ENCODE measurements at places on chromosomes 5 and 9.
A peak's percentile ranks its signal among the peaks of the same experiment; 100 is the strongest.

DNA sequence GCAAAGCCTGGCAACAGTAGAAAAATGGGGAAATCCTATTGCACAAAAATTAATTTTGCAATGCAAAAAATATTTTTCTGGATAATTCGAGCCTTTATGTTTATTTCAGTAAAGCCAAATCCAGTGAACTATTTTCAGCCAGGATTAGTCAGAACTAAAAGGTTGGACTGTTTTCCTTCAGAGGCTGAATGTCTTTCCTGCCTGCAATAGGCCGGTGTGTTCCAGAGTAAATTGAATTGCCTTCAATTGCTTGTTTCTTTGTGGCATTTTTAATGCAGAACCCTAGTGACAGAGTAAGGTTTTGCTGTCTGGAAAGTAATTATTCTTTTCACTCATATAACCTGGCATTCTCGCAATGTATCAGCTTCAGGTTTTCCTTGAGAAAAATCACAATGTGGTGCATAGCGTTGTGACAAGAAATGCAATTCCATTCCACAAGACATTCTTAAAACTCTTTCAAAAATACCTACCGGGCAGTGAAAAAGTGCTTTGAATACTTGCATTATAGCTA lies 183.7 kb downstream of the GLIS3 start:
- peak; percentile 31 for DNase-seq

DNA sequence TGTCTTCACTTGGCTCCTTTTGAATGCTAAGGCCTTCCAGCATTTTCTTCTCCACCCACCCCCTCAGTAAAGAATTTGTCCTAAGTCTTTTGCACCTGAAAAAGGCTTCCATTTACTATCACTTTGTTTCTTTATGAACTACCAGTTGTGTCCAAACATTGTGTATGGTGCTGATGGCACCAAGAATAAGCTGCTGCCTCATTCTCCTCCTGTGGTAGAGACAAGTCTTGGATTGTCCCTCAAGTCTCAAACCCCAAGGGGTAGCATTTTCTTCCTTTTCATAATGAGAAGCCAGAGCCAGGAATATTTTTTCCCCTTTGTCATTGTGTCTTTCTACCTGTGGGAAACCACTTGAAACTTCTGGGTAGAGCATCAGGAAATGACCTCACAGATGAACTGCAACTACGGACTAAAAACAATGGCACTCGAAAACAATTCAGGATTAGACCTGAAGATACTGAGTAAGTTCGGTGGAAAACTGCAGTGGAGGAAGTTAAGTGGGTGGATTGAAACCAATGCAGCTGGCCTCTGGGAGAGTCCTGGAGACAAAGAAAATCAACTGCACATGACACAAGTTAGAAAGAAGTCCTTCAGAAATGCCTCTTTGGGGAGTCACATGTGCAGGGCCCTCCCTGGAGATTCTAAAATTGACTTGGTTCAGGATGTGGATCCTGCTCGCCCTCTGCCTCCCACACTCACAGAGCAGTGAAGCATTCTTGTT lies 80.5 kb downstream of the SH3RF2 start:
- no peak for DNase-seq

DNA sequence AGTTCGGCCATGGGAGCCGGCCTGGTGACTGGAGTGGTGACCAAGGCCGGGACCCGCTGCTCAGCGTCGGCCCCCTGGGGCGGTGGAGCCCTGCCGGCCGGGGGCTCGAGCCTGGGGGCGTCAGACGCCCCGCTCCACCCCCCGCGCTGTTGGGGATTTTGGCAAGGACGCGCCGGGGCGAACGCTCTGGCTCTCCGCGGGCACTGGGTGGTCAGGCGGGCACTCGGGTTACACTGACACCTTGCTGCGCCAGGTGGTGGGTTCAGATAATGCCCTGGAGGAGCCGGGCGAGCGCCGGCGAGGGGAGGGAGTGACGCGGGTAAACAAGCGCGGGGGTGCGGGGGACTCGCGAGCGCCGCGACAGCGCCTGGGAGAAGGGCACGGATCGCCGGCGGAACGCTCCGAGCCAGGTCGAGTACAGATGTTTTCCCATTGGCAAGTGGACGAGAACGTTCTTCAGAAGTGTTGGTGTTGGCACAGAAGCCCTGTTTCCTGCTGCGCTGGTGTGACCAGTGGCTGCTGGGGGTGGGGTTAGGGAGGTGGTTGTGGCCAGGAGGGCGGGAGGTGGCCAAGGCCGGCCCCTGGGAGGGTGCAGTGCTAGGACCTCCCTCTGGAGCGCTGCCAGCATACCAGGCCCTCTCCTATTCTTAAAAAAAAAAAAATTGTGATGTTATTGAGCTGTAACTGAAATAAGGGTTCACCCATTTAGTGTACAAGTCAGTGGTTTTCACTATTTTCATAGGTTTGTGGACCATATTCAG lies 773 bp downstream of the SQSTM1 start:
- peak; percentile 89 for DNase-seq

GRCh38 chr9:91532325-91532724 lies 108.7 kb upstream of the NFIL3 start:
- no peak for DNase-seq

DNA sequence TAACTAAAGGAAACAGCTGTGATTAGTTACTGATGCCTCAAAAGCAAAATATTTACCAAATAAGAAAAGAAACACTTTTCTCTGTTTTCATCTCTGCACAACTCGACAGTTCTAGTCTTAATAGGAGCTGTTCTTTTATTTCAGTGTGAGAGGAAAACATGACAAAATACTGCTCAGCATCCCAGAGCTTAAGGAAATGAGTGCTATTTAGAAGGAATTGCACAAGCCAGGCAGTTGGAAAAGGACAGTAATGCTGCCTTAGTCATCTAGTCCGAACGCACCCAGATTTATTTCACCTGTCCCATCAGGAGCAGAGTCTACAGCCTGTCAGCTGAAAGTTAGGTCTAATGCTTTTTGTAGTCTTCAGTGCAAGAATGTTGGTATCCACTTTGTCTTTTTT lies 12.3 kb downstream of the ZCCHC9 start:
- DNase-seq: no peak

DNA sequence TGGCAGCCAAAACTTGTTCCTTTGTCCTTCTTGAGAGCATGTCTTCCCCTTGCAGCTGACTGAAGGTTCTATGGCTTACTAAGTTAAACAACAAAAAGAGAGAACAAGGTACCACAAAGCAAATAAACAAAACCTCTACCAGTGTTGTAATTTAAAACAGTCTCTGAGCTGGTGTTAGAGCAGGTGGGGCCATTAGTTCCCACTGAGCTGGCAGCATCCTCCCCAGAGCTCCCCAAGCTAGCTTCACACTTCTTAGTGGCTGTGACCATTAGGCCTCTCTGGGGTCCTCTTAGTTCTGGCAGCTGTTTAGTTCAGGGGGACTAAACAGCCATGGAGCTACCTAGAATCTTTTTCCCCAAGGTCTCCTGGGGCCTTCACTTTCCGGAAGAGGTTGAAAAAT lies 128.6 kb upstream of the ELL2 start:
- DNase-seq: no peak

DNA sequence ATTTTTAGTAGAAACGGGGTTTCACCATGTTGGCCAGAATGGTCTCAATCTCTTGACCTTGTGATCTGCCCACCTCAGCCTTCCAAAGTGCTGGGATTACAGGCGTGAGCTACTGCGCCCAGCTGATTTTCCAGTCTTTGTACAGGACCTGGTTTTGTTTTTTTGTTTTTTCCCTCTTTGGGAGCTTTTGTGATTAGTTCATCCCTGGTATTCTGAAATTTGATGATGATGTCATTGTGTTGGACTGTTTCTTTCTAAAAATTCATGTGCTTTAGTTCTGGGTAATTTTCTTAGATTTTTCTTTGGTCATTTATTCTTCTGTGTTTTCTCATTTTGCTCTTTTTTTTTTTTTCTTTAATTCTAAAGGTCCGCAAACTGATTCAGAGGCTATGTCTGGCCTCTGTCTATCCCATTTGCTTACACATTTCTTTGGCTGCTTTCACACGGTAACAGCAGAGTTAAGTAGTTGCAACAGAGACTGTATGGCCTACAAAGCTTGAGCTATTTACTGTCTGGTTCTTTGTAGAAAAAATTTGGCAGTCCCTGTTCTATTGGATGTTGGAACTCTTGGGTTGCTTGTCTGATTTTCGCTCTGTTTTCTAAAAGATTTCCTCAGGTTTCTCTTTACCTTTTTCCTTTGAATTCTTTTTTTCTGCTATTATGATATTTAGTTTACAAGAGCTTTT lies 24.8 kb downstream of the STX17 start:
- no peak for DNase-seq

DNA sequence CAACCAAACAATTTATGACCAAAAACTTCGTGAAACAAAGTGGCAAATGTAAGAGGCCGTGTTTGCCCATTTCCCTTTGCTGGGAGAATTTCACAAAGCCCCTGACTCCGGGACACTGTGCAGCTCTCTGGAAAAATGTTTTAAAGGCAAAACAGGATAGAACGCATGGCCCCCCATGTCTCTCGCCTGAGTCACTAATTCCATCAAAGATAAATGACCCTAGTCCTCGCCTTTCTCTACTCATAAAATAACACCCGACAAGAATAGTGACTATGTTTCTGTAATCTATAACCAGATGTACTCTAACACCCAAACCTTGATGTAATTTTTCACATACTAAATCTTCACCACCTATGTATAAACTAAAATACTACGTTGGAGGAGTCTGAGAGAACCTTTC lies 55.7 kb upstream of the SAP30L start:
- no peak for DNase-seq

DNA sequence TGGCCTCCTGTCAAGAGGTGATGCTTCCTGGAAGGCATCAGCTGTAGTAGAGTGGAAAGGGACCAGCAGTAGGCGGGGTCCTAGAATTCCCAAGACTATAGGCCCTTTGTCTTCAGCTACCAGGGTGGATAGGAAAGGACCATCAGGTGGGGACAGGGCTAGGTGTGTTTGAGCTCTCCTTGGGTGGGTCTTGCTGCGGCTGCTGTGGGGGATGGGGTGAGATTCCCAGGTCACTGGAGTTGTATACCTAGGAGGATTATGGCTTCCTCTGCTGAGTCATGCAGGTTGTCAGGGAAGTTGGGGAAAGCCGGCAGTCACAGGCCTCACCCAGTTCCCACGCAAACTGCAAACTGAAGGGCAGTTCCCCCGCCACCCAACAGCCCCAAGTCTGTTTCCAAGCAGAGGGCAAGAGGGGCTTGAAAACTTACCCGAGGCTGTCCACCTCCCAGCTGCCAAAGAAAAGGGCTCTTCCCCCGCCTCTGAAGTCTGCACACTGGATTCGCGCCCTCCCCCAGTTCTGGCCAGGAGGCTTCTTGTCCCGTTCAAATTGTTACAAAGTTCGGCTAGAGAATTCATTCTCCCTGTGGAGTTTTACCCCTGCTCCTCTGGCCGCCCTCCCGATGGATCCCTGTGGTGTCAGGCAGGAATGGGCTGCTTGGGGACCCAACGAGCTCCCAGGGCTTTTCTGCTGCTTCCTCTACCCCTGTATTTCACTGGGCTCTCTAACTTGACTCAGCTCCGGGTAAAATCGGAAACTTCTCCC lies 23.0 kb upstream of the ECM2 start:
- DNase-seq: no peak

DNA sequence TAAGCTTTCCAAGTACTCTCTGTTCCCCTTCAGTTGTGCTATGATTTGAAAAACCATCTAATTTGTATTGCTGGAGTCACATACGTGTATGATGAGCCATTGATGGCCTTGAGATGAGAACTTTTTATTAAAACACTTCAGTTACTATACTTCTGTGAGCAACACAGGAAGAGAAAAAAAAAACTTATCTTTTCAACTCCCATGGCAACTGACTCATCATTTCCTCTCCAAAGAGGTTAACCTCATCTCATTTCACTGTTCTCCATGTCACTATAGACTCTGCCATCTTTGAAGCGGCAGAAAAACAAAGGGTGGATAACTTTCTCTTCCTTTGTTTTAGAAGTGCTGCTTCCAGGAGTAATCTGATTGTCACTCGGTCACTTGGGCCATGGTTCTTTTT lies 104.3 kb upstream of the PCSK1 start:
- no peak for DNase-seq

DNA sequence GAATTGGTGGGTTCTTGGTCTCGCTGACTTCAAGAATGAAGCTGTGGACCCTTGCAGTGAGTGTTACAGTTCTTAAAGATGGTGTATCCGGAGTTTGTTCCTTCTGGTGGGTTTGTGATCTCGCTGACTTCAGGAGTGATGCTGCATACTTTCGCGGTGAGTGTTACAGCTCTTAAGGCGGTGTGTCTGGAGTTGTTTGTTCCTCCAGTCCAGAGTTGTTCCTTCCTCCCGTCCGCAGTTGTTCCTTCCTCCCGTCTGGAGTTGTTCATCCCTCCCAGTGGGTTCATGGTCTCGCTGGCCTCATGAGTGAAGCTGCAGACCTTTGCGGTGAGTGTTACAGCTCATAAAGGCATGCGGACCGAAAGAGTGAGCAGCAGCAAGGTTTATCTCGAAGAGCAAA lies 159.6 kb upstream of the ADAMTSL1 start:
- no peak for DNase-seq

- DNase-seq: no peak
These were observed 299.6 kb upstream of the KLF4 start for GRCh38 chr9:107789001-107789700.

- DNase-seq: no peak
These were observed 267.1 kb downstream of the SPATA31D1 start for GRCh38 chr9:82255481-82256176.

DNA sequence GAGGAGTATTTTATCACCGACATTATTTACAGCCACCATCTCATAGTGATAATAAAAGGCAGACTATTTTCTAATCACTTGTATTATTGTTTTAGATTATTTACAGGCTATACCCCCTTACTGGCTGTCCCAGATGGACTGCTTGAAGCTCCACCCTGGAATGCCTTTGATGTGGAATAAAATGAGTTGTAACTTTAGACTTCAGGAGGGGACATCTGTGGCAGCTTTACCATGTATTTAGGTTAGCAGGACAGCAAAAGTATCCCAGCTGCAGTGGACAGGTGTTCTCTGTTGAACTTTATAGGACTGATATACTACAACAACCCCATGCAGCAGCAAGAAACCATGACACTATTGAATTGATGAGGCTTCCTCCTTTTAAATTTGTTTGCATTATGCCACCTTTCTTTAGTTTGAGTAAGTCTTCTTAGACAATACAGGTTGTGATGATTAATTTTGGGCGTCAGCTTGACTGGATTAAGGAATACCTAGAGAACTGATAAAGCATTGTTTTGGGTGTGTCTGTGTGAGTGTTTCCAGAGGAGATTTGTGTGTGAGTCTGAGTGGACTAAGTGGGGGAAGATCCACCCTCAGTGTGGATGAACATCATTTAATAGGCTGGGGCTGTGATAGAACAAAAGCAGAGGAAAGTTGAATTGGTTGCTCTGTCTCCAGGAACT lies 29.2 kb upstream of the C9orf57 start:
- no peak for DNase-seq

GRCh38 chr9:81787747-81788632 lies 98.6 kb upstream of the TLE1 start:
- no peak for DNase-seq

Measured in hippocampal formation (tissue), 2 donors.